NCI-H1092 treated with DMSO at 0.1 percent for 48 hours (cell line): ENCODE measurements at places on chromosomes 3 and 15.

DNA sequence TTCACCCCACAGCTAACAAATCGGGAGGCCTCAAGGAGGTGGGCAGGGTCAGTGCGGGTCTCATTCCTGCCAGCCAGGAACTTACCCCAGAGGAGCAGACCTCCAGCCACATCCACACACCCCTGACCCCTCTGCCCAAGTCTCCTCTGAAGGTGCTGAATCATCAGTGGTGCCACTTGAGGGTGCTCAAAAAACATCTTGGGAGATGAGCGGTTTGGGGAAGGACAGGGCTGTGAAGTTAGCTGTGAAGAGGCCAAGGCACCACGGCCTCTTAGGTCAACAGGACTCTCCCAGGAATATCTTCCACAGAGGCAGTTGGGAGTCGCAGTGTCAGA, 1.2 kb downstream of the DAPK2 start:
- DNase-seq: no peak

- DNase-seq: no peak
These were observed 209.8 kb downstream of the PDCD6IP start for GRCh38 chr3:34008191-34008590.

- DNase-seq: no peak
These were observed 12.6 kb downstream of the BFSP2 start for GRCh38 chr3:133412183-133413132.

GRCh38 chr3:99980606-99981005, 133.7 kb downstream of the FILIP1L start:
- no peak for DNase-seq
